Activated T-cell treated with anti-CD3 and anti-CD28 coated beads for 48 hours (primary cell): ENCODE measurements at places on chromosomes 4 and X.

- peak; percentile 68 for DNase-seq
Measured at GRCh38 chr4:113682730-113683537, 78.6 kb downstream of the CAMK2D start.

DNA sequence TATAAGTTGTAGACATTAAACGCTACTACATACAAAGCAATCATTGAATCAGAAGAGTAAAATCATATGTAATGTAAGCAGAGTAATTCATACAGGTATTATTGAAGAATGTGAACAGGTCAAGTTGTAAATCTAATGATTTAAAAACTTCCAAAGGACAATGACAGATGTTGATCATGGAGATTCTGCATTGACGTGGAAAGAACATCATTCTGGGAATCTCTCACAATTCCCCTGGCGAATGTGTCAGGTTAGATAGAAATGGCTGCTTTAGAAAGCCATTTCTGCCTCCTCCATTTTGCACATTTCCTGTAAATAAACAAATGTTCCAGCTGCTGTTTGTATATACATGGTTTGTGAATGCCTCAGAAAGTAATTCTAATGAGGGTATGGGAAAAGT is 719.4 kb downstream of the ADGRL3 start:
- DNase-seq, result no peak

- DNase-seq, result no peak
Measured at GRCh38 chrX:141341341-141341740, 99.0 kb upstream of the SPANXC start.

- no peak for DNase-seq
Measured at GRCh38 chr4:65391382-65391781, 278.9 kb downstream of the EPHA5 start.

GRCh38 chrX:136250191-136251040 is 784 bp downstream of the MAP7D3 start:
- peak; percentile 30 for DNase-seq

DNA sequence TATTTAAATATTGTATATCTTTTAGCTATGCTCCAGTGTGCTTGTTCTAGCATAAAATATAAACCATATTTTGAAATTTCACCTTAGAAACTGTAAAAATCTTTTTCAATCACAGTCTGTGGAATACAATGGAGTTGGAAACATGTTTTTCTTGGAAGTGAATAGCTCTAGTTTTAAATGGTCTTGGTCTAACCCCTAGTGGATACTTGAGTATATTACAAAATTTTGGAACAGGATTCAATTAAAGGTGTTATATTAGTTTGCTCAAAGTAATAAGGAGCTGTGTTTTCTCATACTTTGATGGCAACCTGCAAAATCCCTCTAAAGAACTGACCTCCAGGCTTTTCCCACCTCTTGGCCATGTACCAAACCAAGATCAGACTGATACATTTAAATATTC is 48.2 kb downstream of the STK26 start:
- no peak for DNase-seq

DNA sequence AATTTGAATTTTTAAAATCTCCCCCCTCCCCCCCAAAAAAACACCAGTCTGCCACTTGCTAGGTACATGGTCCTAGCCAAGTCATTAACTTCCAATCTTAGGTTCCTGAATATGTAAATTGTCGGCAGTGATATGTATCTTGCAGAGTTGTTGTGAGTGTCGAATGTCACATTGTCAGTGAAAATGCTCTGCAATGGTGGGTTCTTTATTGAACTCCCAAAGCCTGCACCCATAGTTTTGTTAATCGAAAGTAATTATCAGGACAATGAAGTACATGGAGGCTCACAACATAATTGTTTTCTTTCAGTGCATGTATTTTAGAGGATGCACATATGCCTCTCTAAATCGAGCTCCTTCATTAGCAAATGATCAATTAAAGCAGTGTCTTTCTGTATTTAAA is 185.6 kb upstream of the S100G start:
- DNase-seq, result no peak

GRCh38 chr4:145679991-145680455 is at the start of gene C4orf51:
Gene C4orf51 (plus strand): TSS chr4:145680146. CDS start chr4:145680204, 58 bp downstream.
- DNase-seq, result no peak

- no peak for DNase-seq
Measured at GRCh38 chrX:9221781-9222180, 187.9 kb upstream of the FAM9B start.

DNA sequence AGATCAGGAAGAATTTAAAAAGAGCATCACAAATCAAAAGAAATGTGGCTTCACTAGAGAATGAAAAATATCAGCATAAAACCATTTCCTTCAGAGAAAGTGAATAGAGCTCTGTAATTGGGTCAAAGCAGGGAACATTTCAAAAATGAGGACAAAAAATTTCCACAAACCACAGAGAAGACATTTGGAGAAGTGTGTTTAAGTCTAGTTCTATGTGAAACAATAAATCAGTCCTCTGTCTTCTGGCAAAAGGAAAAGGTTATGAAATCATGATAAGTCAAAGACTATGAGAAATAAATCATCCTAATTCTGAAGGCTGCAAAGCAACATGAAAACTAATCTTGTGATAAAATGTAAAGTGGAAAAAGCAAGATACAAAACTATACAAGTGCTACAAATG is 27.9 kb downstream of the SMPX start:
- no peak for DNase-seq
